ENCODE measurements at places on chromosomes 13 and 19.

GRCh38 chr19:7265963-7266362, 28.3 kb downstream of the INSR start:
- no peak for DNase-seq

DNA sequence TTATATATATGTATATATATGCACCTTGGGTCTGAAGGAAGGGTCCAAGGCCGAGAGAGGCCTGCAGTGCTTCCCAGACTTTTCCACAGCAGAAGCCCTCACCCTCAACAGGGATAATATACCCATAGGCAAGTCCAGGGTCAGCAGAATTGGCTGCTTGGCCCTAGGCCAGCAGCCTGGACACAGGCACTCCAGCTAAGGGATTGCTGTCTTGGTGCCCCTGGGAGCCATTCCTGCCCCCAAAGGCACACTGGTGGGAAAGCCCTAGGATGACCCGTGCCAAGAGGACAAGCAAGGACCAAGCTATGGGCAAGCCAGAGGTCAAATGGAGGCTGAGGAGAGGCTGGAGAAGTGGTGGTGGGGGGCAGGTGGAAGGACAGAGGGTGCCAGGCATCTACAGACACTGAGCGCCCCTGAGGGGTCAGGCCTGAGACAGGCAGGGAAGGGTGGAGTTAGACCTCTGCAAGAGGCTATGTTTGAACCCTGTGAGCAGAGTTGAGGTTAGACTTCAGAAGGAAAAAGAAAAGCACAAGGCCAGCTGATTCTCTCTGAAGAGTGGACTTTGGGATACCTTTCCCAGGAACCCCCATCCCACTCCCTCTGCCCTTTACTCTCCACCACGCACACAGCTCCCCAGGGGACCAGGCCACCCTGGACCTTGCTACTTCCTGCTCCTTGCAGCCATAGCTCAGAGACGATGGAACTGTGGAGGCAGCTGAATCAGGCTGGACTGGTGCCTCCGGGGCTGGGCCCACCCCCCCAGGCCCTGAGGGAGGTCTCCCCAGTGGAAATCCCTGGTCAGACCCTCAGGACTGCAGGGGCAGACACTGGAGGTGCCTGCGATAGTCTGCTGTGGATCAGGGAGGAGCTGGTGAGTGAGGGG, at the start of gene ERICH4:
TSS of gene ERICH4 (plus strand) at position 684 of the 883 bp plus-strand sequence. CDS start at position 698, 14 bp downstream.
- no peak for DNase-seq

DNA sequence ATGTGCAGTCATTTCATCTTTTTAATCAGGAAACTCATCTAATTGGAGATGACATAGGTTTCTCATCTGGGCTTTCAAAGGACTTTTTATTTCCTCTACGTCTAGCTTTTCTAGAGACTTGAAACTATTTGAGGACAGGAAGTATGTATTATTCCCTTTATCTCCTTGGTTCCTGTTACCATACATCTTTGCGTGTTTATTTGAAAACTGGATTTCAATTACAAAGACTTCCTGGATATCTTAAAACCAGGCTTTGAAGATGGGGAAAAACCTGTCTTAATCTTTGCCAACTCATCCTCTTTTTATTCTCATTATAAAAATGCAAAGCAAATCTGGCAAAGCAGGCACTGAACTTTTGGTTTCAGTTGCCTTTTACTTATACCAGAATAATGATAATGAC, 130.5 kb downstream of the LMO7 start:
- DNase-seq, result no peak

GRCh38 chr13:111573801-111574200, 253.4 kb downstream of the TEX29 start:
- DNase-seq, result no peak

DNA sequence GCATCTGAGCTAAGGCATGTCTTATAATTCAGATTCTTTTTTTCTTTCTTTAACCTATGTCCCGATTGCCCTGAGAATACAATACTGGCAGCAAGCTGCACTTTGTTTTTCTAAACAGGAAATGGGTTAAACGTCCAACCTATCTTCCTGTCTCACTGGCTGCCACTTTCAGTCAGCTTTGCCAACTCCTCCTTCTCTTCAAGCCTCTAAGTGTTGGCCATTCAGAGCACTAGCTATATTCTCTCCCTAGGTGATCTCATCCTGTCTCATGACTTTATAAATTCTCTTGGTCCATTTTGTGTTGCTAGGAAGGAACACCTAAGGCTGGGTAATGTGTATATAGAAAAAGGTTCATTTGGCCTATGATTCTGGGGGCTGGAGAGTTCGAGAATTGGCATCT, 109.5 kb upstream of the TSC22D1 start:
- DNase-seq, result no peak

DNA sequence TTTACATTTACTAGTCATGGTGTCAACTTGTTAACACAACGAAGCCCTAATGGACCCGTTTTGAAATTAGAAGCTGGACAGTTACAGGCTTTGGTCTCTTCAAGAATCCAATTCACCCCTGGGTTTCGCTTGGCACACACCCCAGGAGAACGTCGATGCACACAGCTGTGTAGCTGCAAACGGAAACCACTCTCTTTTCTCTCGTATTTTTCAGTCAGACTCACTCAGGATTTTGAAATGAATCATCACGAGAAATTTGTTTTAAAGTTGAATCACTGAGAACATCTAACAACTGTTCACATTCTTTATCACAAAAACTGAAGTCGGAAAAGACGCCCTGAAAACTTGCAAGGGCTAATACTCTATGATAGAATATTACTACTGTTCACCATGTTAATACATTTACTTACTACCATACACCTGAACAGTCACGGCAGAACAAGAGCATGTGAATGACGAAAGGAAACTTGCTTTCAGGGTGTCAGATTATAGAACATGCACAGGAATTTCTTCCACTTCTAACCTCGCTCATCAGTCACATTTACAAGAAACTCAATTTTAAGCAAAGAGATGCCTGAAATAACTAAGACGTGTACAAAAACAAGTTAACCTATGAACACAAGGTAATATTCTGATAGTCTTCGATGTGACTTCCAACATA, 4.7 kb downstream of the PNMA8A start:
- DNase-seq, result no peak

GRCh38 chr19:34936184-34936583, 9.5 kb downstream of the ZNF30 start:
- DNase-seq, result no peak

DNA sequence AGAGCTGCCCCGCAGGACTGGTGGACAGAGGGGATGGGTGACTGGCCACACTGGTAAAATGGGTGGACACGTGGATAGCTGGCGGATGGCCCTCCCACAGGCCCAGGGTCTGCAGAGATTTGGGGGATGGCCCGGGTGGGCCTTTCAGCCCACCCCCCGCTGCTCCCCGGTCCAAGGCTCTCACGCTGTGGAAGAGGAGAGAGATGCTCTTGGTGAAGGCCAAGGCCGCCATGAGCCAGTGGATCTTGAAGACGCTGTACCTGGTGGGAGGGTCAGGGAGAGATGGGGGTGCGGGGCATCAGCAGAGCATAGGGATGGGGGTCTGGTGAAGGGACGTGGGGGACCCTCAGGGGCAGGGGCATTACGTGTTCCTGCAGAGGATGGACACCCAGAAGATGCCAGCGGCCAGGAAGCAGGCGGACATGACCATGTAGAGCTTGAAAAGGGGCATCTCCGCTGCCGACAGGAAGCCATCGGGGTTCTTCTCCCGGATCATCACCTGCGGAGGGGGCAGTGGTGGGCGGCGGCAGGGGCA, 4.5 kb downstream of the GPR108 start:
- DNase-seq, result no peak

GRCh38 chr19:7978179-7978825, 27.1 kb downstream of the ELAVL1 start:
- no peak for DNase-seq

- no peak for DNase-seq
These were observed 565.1 kb downstream of the LIG4 start for GRCh38 chr13:107650081-107650701.

DNA sequence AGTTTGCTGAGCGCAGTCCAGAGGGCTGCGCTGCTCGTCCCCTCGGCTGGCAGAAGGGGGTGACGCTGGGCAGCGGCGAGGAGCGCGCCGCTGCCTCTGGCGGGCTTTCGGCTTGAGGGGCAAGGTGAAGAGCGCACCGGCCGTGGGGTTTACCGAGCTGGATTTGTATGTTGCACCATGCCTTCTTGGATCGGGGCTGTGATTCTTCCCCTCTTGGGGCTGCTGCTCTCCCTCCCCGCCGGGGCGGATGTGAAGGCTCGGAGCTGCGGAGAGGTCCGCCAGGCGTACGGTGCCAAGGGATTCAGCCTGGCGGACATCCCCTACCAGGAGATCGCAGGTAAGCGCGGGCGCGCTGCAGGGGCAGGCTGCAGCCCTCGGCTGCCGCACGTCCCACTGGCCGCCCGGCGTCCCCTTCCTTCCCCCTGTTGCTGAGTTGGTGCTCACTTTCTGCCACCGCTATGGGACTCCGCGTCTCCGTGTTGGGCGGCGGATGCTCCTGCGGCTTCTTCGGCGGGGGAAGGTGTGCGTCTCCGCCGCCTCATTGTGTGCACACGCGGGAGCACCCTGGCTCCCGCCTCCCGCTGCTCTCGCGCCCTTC, 772 bp downstream of the GPC6 start:
- peak; percentile 84 for DNase-seq

- DNase-seq, result no peak
These were observed 1075.0 kb downstream of the DIAPH3 start for GRCh38 chr13:59088716-59089115.

DNA sequence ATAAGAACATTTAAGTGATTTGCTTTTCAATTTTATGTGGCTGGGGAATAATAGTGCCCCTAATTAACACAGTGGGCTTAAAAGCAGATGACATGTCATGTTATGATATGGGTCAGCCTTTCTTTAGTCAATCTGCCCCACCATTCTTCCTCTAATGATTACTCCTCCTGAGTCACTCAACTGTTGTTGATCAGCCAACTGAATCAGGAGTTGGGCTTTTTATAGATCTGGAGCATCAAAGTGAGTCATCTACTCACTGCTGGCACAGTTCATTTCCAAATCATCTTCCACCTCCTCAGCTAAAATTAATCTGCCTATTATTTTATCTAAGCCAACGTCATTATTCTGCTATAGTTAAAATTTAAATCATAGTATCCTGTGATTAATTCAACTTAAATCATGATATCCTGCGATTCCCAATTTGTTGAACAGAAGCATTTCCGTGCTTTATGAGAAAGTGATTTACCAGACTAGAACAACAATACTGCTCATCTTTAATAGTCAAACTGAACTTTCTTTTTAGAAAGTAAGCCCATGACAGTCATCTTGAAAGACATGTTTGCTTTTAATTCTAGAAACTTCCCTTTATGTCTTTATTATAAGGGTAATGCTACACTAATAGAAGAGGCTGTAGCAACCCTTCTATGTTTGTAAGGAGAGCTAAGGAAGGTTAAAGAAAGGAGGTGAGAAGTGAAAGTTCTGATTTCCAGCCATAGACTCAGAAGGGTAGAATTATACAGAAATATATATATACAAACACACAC, 551.4 kb downstream of the TBC1D4 start:
- DNase-seq, result no peak

- DNase-seq, result no peak
These were observed 24.5 kb upstream of the CYSLTR2 start for GRCh38 chr13:48629277-48629676.

DNA sequence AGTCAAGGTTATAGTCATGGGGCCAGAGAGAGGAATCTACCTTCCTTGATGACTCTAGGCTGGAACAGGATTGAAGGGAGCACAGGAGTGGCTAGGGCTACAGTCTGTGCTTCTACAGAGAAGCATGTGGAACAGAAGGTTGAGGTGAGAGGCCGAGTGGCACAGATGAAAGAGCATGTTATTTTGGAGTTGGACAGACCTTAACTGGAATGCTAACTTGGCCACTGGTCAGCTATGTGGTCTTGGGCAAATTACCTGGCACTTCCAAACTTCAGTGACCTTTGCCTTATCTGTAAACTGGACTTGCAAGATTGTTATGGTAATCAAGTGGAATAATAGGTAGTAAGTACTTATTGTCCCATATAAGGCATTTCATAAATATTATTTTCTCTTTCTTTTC, 252.7 kb downstream of the KCNRG start:
- DNase-seq, result no peak

- no peak for DNase-seq
These were observed 3.9 kb downstream of the EPS8L1 start for GRCh38 chr19:55079400-55080038.

DNA sequence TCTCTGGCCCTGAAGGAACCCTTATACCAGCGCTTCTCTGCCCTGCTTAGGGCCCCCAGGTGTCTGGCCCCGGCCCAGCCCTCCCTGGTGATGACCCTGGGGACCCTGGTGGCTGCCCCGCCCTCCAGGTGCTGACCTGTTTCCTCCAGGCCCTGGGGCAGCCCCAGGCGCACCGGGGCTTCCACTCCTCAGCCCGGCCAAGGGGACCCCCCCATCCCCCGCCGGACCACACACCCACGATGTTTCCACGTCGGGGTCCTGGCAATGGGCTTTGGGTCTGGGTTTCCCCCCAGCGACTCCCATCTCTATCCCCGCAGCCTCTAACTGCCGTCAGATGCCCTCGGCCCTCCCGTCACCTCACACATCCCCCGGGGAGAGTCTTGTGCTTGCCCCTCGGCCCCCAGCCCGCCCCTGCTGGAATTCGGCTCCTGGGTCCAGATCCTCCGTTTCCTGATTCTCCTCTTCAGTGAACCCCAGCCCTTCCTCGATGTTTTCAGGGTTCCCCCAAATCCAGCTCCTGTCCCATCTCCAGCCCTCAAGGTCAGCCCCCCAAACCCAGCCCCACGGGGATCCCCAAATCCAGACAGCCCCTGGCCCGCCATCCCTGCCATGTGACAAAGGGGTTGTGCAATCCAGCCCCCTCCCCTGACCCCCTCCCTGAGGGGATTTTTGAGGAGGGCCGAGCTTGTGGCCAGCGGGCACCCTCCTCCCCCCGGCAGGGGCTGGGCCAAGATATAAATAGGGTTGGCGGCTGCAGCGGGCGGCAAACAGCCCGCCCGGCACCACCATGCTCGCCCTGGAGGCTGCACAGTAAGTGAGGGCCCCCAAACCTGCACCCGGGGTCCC, at the start of gene SPIB:
TSS of gene SPIB (plus strand) at position 763 of the 846 bp plus-strand sequence. CDS start at position 788, 25 bp downstream.
- no peak for DNase-seq

- DNase-seq, result no peak
These were observed 485 bp upstream of the ZNF845 start for GRCh38 chr19:53333066-53333462.

DNA sequence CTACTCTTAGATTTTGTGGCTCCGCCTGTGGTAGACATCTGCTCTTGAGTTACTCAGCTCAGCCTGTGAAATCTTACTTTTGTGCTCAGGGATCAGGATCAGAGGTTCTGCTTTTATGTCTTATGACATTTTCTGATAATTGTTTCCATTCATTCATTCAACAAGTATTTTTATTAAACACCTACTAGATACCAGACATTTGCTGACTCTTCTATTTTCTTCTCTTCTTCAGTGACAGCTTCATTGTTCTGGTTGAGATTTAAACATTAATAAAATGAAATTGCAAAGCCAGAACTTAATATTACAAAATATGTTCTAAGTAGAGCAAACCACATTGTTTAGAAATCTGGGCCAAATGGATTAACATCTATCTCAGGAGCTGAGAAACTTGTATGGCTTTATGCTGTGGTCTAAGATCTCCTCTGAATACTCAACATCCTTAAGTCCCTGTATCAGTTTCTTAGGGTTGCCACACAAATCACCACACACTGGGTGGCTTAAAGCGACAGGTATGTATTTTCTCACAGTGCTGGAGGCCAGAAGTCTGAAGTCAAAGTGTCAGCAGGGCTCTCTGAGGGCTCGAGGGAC, 15.8 kb upstream of the MICU2 start:
- DNase-seq, result no peak

- no peak for DNase-seq
These were observed 71.6 kb downstream of the TM9SF2 start for GRCh38 chr13:99572921-99573320.

GRCh38 chr13:113022745-113023574, 53.9 kb downstream of the MCF2L start:
- DNase-seq, result peak; percentile 44

Data from spinal cord (tissue), 10 donors.